ENCODE measurements at places on chromosomes 3 and 15.

DNA sequence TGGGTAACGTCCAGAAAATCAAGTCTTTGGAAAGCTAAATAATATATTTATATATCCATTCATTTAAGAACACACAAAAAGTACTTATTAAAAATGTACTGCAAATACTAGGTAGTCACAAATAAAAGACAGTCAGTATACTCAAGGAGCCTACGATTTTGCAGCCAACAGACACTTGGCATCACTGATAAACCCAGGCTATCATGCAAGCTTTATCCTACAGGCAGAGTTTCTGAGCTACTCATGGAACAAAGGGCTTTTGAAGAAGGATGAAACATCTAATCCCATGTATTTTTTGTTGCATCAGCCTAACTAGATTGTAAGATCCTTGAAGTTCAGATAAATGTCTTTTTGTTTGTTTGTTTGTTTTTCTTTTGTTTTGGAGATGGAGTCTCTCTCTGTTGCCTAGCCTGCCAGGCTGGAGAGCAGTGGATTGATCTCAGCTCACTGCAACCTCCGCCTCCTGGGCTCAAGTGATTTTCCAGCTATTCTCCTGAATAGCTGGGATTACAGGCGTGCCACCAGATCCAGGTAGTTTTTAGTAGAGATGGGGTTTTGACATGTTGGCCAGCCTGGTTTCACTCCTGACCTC lies 319.4 kb upstream of the MDFIC2 start:
- no peak for DNase-seq

DNA sequence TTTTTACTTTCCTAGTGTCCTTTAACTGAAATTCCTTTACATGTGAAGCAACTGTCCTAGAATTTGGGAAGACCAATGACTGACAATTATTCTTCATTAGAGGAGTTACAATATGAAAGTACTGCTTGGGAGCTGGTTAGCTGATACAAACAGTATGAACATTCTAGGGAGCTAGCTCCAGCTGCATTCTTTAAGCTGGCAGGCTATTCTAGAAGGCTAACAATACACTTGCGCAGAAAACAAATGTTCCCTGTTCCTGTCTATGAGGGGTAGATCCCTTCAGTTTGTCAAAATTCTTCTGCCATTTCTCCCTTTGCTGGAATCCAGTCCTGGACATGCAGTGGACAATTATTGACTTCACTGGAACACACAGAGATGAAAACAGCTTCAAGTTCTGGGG lies 60.2 kb upstream of the NANOGP8 start:
- no peak for DNase-seq

DNA sequence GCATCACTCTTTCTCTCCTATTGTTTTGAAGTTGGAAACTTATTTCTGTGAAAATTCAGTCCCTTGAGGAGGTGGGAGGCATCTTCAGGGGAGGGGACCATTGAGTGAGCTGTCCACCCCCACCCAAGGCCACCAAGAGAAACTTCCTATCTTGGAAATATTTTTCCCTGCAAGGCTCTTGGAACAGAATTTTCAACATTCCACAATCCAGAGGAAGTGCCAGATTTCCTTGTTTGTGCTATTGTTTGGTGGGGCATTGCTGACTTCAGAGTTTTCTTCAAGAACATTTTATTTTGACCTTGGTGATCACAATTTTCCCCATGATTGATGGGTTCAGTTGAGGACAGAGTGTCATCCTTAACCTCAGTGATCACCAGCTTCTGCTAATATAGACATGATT lies 12.0 kb downstream of the DNASE1L3 start:
- no peak for DNase-seq

- no peak for DNase-seq
Measured at GRCh38 chr3:142802891-142803290, 79.1 kb downstream of the TRPC1 start.

- no peak for DNase-seq
Measured at GRCh38 chr15:77436822-77437221, 16.1 kb downstream of the HMG20A start.

- DNase-seq: no peak
Measured at GRCh38 chr3:61919371-61919770, 358.0 kb downstream of the PTPRG start.

DNA sequence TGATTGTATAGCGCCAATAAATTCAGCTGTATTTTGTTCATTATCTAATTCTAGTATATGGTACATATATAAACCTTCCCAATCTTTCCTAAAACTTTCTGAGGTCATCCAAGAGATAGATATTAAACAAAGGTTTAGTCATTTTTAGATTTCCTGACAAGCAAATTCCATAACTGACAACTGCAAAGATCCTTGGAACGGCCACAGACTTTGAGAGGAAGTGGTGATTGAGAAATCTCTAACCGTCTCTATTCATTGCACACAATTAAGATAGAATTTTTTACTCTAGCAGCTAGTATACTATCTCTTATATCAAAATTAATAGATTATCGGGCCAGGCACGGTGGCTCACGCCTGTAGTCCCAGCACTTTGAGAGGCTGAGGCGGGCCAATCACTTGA lies 4.7 kb downstream of the CSNK1G1 start:
- no peak for DNase-seq

DNA sequence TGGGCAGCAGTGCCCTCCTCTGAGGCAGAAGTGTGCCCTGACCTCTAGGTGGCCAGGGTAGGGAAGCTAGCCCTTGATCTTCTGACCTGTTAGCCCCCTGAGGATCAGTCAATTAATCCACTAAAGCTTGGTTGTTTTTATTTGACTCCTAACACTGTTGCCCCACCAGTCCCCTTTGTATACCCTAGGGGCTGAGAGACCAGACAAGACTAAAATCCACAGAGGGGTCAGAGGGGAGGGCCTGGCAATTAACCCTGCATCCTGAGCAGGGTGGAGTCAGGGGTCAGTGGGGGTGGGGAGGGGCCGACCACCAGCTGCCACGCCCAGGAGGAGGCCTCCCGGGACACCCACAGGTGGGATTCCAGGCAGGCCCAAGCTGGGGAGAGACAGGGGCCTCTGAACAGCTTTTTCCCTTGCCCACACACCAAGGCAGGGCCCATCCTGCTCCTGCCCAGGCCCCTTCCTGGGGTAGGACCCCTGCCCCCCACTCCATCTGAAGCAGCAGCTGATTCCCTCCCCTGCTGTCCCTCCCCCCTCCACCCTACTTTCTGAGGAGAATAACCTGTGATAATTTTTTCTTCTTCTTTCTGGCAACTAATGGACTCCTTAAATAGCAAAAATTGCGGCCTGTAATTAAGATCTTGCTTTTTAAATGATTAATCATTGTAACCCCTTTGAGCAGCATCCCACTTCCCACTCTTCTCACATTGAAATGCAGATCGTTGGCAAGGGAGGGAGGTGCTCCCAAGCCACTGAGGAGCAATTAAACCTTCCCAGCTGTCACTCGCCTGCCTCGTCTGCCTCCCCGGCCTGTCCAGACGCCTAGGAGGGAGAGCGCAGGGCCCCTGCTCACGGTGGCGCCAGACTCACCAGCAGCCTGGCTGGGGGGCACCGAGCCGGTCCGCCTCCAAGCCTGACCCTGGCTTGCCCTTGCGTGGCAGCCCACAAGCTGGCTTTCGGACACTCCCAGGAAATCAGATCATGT lies 51.9 kb downstream of the RHCG start:
- no peak for DNase-seq

DNA sequence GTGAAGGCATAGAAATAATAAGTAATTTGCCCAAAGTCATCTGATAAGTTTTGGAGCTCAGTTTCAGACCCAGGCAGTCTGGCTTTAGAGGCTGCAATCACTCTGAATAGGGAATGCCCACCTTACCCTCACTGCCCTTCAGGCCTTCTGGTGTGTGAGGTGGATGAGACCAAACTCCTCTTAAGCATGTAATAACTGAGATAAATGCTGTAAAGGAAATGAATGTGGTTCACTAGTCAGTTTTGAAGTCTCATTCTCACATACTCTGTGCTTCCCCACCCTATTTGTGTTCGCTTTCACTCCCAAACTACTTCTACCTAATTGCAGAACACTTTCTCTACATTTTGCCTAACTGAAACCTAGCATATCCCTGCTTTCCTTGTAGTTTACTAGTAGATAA lies 144.1 kb downstream of the FILIP1L start:
- DNase-seq: no peak

GRCh38 chr15:91632176-91632575 lies 221.3 kb upstream of the SLCO3A1 start:
- no peak for DNase-seq

DNA sequence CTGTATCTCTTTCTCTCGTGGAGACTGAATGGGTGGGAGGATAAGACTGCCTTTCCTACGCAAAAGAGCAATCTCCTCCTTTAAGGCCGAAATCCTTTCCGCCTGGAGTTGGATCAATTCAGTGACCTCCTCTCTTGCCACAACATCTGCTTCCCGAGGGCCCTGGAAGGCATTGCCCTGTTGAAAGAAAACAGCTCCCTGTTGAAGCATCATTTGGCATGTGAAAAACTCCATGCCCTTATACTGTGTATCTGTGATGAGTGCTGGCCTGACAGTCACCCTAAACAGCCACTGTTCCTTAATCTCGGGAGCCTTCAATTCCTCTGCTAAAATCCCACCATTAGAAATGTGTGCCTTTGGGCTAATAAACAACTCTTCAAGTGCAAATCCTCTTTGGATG lies 80.2 kb downstream of the BOC start:
- DNase-seq: no peak

DNA sequence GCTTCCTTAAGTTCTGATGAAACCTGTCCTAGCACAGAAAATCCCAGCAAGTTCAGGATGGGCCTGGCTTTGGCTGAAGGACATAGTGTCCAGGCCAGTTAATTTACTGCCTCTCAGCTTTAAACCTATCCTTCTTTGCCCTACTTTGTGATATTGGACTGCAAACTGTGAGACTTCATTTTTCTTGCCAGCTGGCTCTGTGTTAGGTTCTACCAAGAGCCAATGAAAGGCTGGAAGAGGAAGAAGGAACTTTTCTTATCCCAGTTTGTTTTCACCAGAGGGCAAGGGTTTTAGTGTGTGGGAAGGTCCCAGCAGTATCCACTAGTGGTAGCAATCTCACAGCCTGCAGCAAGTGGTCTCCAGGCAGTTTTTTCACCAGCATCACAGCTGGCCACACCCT lies 18.2 kb downstream of the DCUN1D1 start:
- no peak for DNase-seq

DNA sequence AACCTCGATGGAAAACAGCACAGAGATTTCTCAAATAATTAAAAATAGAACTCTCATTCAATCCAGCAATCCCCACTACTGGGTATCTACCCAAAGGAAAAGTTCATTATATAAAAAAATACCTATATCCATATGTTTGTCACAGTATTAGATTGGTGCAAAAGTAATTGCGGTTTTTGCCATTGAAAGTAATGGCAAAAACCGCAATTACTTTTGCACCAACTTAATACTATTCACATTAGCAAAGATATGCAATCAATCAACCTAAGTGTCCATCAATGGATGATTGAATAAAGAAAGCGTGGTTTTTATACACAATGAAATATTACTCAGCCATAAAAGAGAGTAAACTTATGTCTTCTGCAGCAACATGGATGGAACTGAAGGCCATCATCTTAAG lies 12.2 kb upstream of the CCDC54 start:
- DNase-seq: no peak

- DNase-seq: no peak
Measured at GRCh38 chr3:172787746-172788145, 37.2 kb downstream of the ECT2 start.

GRCh38 chr3:153242896-153243295 lies 80.9 kb downstream of the RAP2B start:
- no peak for DNase-seq

GRCh38 chr15:73930790-73931281 lies 4.6 kb downstream of the LOXL1 start:
- no peak for DNase-seq

- DNase-seq: no peak
Measured at GRCh38 chr3:150582620-150583019, 20.5 kb upstream of the SELENOT start.

- no peak for DNase-seq
Measured at GRCh38 chr3:14407203-14407602, 4.8 kb downstream of the SLC6A6 start.

DNA sequence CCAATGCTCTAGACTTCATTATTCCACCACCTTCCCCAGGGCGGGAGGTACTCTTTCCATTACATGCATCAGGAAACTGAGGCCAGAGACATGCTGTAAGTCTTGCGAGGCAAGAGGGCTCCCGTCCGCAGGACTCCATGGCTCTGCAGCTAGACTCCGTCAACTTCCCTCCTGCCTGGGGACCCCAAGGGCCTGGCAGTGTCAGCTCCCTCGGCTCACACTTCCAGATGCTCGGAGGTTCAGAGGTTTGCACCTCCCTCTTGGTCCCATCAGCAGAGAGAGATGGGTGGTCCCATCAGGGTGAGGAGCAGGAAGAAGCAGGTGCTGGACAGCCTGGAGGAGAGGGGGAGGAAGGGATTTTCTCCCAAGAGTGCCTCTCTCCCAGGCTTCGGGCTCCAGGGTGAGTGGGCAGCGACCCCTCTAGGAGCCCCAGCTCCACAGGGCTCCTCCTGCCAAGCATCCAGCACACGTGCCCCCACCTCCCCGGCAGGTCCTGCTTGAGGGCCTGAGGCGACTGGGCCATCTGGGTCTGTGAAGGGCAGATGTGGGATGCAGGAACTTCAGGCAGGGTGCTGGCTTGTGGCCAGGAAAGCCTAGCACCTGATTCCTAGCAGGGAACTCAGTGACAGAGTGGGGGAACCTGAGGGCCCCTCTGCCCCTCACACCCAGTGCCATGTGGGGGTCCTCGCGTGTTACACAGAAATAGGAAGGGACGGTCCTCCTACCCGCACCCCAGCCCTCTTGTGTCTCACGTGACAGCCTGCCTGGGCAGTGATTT lies 9.3 kb downstream of the PAK6 start:
- no peak for DNase-seq

Measured in 8988T (cell line).